ENCODE measurements at places on chromosomes 6 and 20. TPM values are rescaled to one million over a fixed set of nuclear protein-coding genes. Genes with fewer than 3 reads are reported as not detected.

The SLC22A16 gene
- total RNA-seq: not detected

The GDAP1L1 gene
- not detected for total RNA-seq

The ZSCAN23 gene
- total RNA-seq: 4.5 TPM

The HMGCLL1 gene
- total RNA-seq: 0.24 TPM

The CRIP3 gene
- total RNA-seq: not detected

The CLVS2 gene
- total RNA-seq: not detected

The CCN6 gene
- not detected for total RNA-seq

The POM121L2 gene
- total RNA-seq: not detected

The SCRT2 gene
- not detected for total RNA-seq

The AVP gene
- total RNA-seq: not detected

The CD24 gene
- total RNA-seq: 0.97 TPM

The KHDC3L gene
- not detected for total RNA-seq

The ZBTB46 gene
- total RNA-seq: 0.81 TPM

The SFTA2 gene
- not detected for total RNA-seq

The ULBP2 gene
- total RNA-seq: 2.1 TPM

The CLPSL1 gene
- not detected for total RNA-seq

The TSBP1 gene
- total RNA-seq: not detected

The NFATC2 gene
- 1.8 TPM for total RNA-seq

The BMP6 gene
- 2.9 TPM for total RNA-seq

The TRIM10 gene
- total RNA-seq: not detected

The ZNF391 gene
- total RNA-seq: 0.49 TPM

The TBC1D7 gene
- total RNA-seq: 11.2 TPM

The TMEM74B gene
- not detected for total RNA-seq

The LKAAEAR1 gene
- total RNA-seq: not detected

The SPO11 gene
- not detected for total RNA-seq

The PACSIN1 gene
- not detected for total RNA-seq

The MMS22L gene
- 12.8 TPM for total RNA-seq

The TREM2 gene
- total RNA-seq: not detected

Data from hair follicle dermal papilla cell (primary cell).